ENCODE measurements at places on chromosomes 13 and 19.

DNA sequence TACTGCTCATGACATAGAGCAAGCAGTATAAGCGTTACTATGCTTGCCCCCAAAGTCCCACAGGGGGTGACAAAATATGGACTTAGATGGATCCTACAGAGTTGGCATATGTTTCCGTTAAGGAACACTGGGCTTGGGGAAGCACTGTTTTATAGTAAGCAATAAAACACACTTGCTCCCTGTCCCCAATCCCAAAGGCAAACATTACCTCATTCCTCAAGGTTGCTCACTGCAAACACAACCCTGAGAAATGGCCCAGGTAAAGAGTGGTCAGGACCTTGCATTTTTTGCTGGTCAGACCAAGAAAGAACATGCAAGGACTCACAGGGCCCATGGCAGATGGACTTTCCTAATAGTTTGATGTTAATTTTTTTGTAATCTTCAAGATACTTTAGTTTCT is 32.3 kb downstream of the UGGT2 start:
- no peak for DNase-seq

- DNase-seq = no peak
Measured at GRCh38 chr19:43784981-43785808, 4.4 kb upstream of the KCNN4 start.

- DNase-seq = no peak
Measured at GRCh38 chr13:40047322-40047771, 391.9 kb downstream of the COG6 start.

GRCh38 chr13:76378767-76379166 is 507.4 kb downstream of the KCTD12 start:
- no peak for DNase-seq

- no peak for DNase-seq
Measured at GRCh38 chr19:41159881-41160280, 33.1 kb upstream of the CYP2S1 start.

DNA sequence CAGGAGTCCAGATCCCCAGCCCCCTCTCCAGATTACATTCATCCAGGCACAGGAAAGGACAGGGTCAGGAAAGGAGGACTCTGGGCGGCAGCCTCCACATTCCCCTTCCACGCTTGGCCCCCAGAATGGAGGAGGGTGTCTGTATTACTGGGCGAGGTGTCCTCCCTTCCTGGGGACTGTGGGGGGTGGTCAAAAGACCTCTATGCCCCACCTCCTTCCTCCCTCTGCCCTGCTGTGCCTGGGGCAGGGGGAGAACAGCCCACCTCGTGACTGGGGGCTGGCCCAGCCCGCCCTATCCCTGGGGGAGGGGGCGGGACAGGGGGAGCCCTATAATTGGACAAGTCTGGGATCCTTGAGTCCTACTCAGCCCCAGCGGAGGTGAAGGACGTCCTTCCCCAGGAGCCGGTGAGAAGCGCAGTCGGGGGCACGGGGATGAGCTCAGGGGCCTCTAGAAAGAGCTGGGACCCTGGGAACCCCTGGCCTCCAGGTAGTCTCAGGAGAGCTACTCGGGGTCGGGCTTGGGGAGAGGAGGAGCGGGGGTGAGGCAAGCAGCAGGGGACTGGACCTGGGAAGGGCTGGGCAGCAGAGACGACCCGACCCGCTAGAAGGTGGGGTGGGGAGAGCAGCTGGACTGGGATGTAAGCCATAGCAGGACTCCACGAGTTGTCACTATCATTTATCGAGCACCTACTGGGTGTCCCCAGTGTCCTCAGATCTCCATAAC is at the start of gene APOE:
Gene APOE, plus strand, starts transcription at position 360 of the 724 bp plus-strand sequence. CDS start 829 bp downstream, outside the sequence.
- no peak for DNase-seq

All from cortex of kidney (tissue), 1 donor.